ENCODE measurements at places on chromosomes 5 and 9. TPM values are rescaled to one million over a fixed set of nuclear protein-coding genes. Genes with fewer than 3 reads are reported as not detected.

Gene SPINK4
- 7.8 TPM for total RNA-seq

GRCh38 chr5:95712347-95712958 is 18.7 kb upstream of the RHOBTB3 start:
- H3K4me3 ChIP-seq: no peak overlapping the region
- DNase-seq: peak; percentile 45
- no peaks in the 10 kb centered on the region for H3K36me3 ChIP-seq
- peak overlapping the region; percentile 96 for H3K27ac ChIP-seq
- H3K4me1 ChIP-seq: peaks cover 45% of the 10 kb centered on the region

DNA sequence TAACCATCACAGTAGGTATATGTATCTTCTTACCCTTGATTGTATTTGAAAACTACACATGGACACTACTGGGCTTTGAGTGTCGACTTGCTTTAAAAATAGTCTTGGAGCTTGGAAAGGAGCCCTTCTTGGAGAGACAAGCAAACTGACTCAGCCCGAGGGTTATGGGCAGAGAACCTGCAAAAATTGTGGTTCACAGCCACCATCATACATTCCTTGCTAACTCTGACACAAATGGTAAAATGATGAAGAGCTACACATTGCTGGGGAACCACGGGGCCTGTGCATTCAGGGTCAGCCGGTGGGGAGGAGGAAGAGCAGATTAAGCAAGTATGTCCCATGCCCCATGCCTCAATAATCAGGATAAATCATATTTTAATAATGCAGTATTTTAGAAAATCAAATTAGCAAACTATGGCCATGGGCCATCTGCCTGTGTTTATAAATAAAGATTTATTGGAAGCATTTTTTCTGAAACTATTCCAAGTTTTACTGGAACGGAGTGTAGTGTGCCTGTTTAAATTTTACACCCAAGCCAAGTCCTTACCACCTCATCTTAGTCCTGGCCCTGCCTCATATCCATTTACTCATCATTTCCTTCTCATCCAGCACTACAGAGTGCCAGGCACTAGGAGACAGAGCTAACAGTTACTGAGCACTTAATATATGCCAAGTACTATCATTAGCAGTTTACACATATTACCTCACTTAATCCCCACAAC is 195.7 kb downstream of the PALM2AKAP2 start:
- H3K4me1 ChIP-seq: no peaks in the 10 kb centered on the region
- no peak overlapping the region for H3K27ac ChIP-seq
- DNase-seq: no peak
- H3K27me3 ChIP-seq: no peaks in the 10 kb centered on the region

DNA sequence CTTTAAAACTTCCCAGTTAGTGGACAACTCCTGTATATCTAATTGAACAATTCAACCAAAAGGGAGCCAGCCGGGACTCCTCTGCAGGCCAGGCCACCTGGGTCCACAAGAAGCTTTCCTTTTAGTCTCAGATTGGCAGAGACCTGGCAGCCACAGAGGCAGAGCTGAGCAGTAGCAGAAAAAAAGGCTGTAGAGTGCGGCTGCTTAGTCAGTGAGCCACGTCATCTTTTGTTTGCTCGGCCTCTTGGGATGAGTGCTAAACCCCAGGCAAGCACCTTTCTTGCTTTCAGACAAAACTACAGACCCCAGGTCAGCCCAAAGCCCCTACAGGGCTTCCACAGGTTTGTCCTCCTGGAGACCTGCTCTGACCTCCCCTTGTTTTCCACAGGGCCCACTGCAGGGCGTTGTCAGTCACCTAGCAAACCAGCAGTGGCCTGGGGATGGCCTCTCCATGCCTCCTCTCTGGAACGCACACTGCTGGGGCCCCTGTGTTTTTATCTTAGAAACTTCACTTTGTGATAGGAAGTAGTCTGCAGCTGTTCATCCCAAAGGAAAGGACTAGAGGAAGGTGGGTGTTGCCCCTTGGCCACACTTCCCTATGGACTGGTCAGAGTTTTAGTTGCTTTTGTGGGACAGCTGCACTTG is 49.9 kb downstream of the SHB start:
- H3K36me3 ChIP-seq: no peaks in the 10 kb centered on the region
- peak overlapping the region; percentile 77 for H3K27ac ChIP-seq
- H3K4me3 ChIP-seq: no peak overlapping the region
- peak; percentile 46 for DNase-seq
- H3K27me3 ChIP-seq: no peaks in the 10 kb centered on the region

DNA sequence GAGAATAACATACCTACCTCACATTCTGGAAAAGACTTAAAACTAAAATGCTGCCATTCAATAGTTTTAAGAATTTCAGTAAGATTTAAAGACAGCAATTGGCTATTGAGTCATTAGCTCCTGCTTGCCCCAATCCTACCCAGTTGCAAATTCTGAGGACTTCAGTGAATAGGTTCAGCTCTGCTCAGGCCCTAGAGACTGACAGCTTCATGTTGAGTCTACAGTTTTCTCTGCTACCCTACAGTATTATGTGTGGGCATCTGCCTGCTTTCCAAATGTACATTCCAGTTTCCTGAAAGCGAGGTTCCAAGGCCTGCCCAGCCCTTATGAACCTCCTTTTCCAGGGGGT is 61.5 kb downstream of the ARSB start:
- H3K36me3 ChIP-seq: no peaks in the 10 kb centered on the region
- H3K27me3 ChIP-seq: no peaks in the 10 kb centered on the region
- H3K4me3 ChIP-seq: no peak overlapping the region
- H3K27ac ChIP-seq: no peak overlapping the region

- H3K27me3 ChIP-seq: no peaks in the 10 kb centered on the region
- DNase-seq: no peak
- H3K4me1 ChIP-seq: no peaks in the 10 kb centered on the region
- H3K4me3 ChIP-seq: no peak overlapping the region
- H3K27ac ChIP-seq: no peak overlapping the region
These were observed 407.4 kb upstream of the TNC start for GRCh38 chr9:115525111-115526058.

DNA sequence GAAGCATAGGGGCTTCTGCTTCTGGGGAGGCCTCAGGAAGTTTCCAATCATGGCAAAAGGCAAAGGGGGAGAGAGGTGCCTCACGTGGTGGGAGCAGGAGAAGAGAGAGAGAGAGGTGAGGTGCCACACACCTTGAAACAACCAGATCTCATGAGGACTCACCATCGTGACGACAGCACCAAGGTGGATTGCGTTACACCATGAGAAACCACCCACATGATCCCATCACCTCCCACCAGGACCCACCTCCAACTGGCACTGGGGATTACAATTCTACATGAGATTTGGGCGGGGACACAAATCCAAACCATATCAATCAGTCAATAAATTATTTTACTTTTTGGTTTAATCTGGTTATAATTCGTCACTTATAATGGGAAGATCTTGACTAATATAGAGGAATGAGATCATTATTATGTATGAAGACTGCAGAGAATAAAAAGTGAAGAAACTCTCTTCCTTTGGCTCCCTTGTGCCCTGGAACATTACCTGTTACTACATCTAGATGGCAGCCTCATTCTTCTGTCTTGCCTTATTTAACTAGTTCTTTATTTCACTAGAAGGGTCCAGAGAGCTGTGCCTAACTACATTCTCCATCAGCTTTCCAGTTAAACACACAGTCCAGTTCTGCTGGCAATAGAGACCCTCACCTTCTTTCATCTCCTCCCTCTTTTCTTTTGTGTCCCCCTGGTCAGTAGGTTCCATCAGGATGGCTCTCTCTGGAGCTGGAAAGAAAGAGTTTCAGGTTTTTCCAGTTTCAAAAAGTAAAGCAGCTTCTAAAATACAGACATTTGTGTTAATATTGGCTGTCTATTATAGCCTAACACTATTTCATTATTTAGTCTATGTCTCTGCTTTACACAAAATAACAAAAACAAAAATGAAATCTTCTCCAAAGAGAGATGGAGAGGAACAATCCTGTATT is 21.7 kb upstream of the SPINK7 start:
- no peaks in the 10 kb centered on the region for H3K27me3 ChIP-seq
- DNase-seq: peak; percentile 59
- no peak overlapping the region for H3K27ac ChIP-seq
- H3K4me3 ChIP-seq: no peak overlapping the region

DNA sequence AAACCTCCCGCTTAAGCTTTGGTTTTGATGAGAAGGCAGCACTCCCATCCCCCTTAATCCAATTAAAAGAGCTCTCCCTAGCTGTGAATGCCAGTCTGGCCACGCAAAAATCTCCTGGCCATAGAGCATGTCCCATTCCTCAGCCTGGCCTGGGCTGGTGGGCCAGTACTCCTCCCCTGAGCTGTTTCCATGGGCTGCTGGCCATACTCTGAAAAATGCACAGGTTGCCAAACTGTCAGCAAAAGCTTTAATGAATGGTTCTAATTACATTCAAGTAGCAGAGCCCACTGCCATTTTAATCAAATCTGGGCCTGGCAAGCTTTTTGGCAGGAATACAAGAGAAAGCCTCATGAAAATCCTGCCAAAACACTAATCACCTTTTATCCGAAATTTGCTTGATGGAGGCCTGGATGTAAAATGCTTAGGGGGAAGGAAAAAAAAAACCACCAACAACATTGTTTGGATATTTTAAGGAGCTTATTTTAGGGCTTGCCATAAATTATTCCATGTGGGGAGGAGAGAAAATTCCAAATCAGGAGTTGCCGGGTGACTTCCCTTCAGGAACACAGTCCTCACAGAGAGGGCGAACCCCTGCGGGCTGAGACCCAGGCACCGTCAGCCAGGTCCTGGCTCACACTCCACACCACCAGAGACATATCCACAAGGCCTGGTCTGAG is 243.3 kb downstream of the SEC61B start:
- DNase-seq: no peak
- no peaks in the 10 kb centered on the region for H3K27me3 ChIP-seq
- no peaks in the 10 kb centered on the region for H3K4me1 ChIP-seq
- no peaks in the 10 kb centered on the region for H3K36me3 ChIP-seq

Gene LRRC70
- total RNA-seq: 0.54 TPM

GRCh38 chr5:77850536-77851175 is 74.5 kb upstream of the TBCA start:
- H3K27me3 ChIP-seq: peaks cover 65% of the 10 kb centered on the region
- peaks cover 8% of the 10 kb centered on the region for H3K4me1 ChIP-seq
- H3K27ac ChIP-seq: no peak overlapping the region

- H3K27ac ChIP-seq: no peak overlapping the region
- H3K4me3 ChIP-seq: no peak overlapping the region
- no peaks in the 10 kb centered on the region for H3K36me3 ChIP-seq
- no peaks in the 10 kb centered on the region for H3K27me3 ChIP-seq
- DNase-seq: peak; percentile 44
- H3K4me1 ChIP-seq: no peaks in the 10 kb centered on the region
These were observed 576.7 kb upstream of the ADAMTS16 start for GRCh38 chr5:4563400-4563799.

DNA sequence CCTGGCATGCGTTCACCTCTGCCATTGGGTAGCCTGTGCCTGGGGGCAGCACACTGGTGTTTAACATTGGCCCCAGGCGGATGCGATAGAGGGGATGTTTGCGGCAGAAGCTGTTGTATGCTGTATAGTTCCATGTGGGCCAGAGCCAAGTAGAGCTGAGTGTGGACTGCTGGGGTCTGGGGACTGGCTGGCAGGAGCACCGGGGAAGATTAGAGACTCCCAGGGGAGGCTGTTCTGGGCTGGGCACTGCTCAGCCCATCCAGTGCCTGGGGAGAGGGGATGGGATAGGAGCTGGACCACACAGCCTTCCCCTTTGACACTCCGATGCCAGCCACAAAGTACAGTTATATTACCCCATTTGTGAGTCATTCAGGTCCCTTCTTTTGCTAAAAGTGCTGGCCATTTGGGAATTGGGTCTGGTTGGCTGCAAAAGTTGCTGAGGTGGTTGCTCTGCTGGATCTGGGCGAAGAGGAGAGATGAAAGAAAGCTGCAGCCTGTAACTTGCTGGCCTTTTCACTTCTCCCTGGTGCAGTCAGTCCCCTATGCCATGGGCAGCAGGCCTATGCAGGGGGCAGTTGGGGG is 73.8 kb downstream of the RGS3 start:
- DNase-seq: no peak
- H3K27ac ChIP-seq: no peak overlapping the region
- no peaks in the 10 kb centered on the region for H3K27me3 ChIP-seq
- H3K36me3 ChIP-seq: no peaks in the 10 kb centered on the region

- no peaks in the 10 kb centered on the region for H3K27me3 ChIP-seq
- no peaks in the 10 kb centered on the region for H3K36me3 ChIP-seq
- no peak for DNase-seq
These were observed 38.2 kb upstream of the SEMA4D start for GRCh38 chr9:89536145-89536574.

DNA sequence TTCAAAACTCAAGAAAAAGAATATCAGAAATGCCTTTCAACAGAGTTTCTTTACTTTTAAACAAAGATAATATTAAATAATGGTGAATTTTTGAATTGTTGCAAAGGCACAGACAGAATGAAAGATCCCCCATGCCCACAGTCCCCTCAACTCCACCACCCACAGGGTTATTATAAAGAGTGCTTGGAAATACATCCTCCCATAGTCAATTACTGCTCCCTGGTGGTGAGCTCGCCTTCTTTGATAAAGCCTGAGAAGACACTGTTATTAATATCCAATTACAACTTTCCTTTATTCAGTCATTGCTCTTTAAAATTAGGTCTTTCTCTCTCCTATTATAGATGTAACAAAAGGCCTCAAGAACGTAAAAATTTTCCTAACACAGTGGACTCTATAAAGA is 490.2 kb upstream of the RORB start:
- H3K4me3 ChIP-seq: no peak overlapping the region
- DNase-seq: peak; percentile 35
- no peak overlapping the region for H3K27ac ChIP-seq
- no peaks in the 10 kb centered on the region for H3K36me3 ChIP-seq

GRCh38 chr5:159539678-159540077 is 209.4 kb upstream of the IL12B start:
- H3K27me3 ChIP-seq: no peaks in the 10 kb centered on the region
- H3K27ac ChIP-seq: peak overlapping the region; percentile 20

GRCh38 chr5:148374690-148375360 is 8.9 kb upstream of the FBXO38 start:
- peak overlapping the region; percentile 40 for H3K27ac ChIP-seq
- H3K4me1 ChIP-seq: peaks cover 25% of the 10 kb centered on the region
- H3K36me3 ChIP-seq: no peaks in the 10 kb centered on the region
- no peak overlapping the region for H3K4me3 ChIP-seq
- no peaks in the 10 kb centered on the region for H3K27me3 ChIP-seq
- peak; percentile 89 for DNase-seq

All from cardiac muscle cell (in vitro differentiated cells and primary cell).